ENCODE measurements at places on chromosomes 5 and 9.

GRCh38 chr5:411728-412127 is 31.2 kb upstream of the EXOC3 start:
- no peak for DNase-seq

GRCh38 chr5:28226407-28226806 is 1188.0 kb upstream of the CDH9 start:
- peak; percentile 1 for DNase-seq

DNA sequence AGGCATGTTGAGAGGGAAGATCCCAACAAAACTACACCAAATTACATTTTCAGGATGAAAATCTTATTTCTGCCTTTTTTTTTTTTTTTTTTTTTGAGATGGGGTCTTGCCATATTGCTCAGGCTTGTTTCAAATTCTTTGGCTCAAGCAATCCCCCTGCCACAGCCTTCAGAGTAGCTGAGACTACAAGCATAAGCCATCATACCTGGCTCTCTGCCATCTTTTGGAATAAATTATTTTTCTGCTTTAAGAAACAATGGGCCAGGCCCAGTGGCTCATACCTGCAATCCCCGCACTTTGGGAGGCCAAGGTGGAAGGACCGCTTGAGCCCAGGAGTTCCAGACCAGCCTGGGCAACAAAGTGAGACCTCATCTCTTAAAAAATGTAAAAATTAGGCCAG is 14.3 kb downstream of the AFF4 start:
- no peak for DNase-seq

DNA sequence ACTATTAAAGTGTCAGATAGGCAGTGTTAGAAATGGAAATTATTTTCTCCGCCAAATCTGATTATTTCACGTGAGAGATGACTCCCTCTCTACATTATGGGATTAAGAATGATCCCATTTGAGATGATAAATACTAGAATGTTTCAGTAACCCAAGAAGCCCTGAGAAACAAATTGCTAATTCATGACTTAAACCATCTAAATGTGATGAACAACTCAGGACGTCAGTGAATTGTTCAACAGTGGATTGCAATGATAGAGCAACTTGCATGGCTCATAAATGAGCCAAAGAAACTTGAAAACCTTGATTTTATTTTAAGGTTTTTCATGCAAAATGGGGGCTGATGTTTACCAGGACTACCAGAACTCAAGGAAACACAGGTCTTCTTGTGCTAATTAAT is 350.5 kb upstream of the WWC1 start:
- DNase-seq: peak; percentile 42

- DNase-seq: no peak
These were observed 95.4 kb upstream of the RETREG1 start for GRCh38 chr5:16712178-16712577.

- no peak for DNase-seq
These were observed 219.3 kb downstream of the CEMIP2 start for GRCh38 chr9:71549023-71549422.

DNA sequence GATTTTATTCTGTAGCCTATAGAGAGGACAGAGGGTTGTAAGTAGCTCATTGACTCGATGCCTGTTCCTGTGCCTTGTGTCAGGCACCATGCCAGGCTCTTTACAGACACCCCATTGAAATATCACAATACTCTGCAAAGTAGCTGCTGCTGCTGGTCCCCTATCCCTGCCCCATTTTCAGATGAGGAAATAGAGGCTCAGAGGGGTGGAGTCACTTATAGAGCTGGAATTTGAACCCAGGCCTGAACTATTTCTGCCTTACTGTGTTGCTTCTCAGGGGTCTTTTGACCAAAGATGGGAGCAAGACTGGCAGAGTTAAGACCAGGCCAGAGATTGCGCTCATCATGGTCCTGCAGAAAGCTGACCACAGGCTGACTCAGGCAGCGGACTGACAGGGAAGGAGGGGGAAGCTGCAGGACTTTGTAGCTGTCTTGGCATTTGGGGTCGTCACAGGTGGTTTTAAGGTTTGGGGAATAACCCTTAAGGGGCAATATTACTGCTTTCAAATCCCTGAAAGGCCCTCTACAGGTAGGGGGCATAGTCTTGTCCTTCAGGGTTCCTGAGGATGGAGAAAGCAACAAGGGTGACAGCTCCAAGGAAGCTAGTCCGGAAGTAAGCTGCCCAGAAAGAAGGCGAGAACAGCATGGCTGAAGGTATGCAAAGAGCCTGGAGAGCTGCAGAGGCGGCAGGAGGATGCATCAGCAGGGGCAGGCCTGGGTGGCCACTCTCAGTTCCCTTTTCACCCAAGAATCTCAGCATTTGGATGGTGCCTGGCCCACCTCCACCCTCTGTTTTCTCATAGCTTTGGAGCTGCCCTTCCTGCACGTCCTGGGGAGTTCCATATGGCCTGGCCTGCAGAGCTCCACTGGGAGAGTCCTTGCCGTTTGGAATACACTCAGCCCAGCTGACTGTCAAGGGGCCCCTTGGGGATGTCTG is 18.3 kb upstream of the NDST1 start:
- peak; percentile 70 for DNase-seq

DNA sequence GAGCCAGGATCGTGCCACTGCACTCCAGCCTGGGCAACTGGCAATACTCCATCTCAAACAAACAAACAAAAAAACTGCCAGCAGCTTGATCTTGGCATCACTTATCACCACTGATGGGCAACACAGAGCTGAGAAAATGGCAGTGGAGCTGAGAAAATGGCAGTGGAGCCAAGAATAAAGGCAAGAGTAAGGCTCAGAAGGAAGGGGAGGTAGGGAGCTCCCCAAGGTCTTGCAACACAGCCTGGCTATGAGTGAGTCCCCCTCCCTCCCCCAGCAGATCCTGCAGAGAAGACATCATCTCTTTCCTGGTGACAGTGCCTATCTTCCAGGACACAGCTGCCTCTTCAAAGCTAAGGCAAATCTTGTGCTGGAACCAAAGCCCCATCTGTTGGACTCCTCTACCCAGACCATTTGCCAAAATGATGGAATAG is 70.3 kb downstream of the UGCG start:
- DNase-seq: peak; percentile 81

DNA sequence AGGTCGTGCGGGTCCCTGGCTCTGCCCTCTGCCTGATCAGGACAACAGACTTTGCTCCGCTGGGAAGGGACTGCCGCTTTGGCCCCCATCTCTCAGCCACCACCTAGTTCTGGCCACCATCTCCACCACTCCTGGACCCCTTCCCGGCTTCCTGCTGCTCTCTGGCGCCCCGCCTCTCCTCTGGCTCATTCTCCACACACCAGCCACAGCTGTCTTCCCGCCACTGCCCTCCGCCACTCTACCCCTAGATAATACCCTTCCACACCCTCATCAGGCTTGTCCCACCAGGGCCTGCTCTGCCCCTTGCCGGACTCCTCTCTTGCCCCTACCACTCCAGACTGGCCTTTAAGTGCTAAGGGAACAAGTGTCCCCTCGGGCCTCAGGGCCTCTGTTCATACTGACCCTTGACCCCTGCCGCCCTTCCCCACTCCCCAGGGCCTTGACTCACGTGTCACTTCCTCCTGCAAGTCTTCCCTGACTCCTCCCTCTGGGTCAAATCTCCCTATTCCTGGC is 3.0 kb upstream of the CDX1 start:
- no peak for DNase-seq

- DNase-seq: no peak
These were observed 10.4 kb downstream of the PPP2R2B start for GRCh38 chr5:146867996-146868708.

DNA sequence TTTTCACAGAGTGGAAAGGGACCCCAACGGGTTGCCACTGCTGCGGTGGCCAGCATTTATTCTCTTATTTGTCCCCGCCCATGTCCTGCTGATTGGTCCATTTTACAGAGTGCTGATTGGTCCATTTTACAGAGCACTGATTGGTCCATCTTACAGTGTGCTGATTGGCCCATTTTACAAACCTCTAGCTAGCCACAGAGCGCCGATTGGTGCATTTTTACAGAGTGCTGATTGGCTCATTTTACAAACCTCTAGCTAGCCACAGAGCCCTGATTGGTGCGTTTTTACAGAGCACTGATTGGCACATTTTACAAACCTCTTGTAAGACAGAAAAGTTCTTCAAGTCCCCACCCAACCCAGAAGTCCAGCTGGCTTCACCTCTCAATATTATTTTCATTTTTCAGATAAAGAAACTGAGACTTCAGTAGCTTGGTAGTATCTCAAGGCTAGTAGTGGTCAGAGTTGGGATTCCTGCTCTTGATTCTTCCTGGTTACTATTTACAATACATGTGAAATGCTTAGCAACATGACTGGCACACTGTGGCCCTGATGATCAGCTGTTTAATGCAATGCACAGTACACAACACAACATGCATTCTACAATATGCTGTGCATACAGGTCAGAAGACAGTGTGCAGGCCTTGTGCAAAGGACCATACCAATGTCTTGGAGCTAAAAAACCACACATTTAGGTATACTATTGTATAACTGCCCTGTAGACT is 63.6 kb upstream of the BOD1 start:
- no peak for DNase-seq

GRCh38 chr9:71748280-71748743 is 20.0 kb downstream of the CEMIP2 start:
- DNase-seq: peak; percentile 84

DNA sequence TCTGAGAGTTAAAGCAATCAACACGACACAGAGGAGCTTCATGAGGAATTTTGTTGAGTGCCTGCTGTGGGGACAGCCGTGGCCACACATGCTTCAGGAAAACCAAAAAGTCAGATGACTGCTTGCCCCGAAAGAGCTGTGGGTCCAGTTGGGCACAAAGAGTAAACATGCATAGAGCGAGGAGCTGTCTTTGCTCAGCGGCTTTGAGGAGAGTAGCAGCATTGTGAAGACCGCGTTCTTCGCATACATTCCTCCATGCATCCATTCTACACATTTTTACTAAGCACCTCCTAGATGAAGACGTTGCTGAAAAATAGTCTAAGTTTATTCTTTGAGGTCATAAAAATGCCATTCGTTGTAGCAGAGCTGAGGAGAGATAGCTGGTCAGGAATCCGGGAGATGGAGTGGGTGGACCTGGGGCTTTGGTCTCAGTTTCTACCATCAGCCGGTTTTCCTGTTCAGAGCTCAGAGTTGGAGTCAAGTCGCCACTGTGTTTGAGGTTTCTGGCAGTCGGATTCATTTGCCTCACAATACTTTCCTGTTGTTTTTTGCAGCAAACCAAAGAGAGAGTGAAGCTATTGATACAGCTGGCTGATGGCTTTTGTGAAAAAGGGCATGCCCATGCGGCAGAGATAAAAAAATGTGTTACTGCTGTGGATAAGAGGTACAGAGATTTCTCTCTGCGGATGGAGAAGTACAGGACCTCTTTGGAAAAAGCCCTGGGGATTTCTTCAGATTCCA is 194.5 kb upstream of the OTULINL start:
- DNase-seq: no peak

DNA sequence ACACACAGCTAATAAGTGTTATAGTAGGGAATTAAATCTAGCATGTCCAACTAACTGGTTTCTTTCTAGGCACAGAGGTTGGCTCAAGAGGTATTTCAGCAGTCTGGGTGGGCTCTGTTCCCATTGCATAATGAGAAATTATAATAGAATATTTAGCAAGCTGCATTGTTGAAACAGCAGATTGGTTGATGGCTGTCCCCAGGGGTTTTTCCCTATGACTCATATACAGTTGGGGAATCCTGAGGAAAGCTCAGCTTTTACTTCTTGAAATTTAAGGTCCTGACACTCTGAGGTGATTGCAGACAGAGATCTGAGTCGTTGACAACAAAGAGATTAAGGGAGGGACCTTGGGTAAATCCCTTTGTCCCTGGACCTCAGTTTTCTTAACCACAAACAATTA is 38.3 kb upstream of the TNFSF8 start:
- peak; percentile 73 for DNase-seq

GRCh38 chr9:71741926-71742648 is 26.2 kb downstream of the CEMIP2 start:
- DNase-seq: no peak

DNA sequence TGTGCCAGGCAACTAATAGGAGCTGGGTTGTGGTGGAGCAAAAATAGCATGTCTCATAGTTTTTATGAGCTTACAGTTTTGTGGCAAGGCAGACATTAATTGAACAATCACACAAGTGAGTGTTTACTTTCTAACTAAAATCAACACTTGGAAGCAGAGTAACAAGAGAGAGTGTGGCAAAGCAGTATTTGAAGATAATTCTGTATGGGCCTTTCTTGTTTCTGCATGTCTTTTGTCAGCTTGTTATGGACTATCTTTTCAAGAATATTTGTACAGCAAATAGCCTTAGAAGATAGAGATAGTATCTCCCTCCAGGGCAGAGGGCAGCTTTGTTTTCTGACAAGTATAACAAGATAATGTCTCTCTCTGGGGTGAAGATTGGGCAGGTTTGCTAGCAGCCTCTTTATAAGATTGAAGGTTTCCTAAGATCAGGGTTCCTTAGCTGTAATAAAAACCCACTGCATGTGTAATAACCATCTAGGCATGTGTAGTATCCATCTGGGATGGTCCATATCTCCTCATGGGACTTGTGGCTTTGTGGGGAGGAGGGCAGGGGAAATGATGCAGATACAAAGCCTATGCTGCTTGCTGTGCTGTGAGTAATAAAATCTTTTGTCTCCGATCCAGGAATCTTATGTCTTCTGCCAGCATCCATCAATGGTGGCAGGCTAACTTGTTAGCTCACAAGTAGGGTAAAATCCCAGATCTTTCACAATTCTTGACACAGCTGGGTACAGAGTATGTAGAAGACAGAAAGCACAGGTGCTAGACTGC is 479.9 kb downstream of the KDM4C start:
- DNase-seq: peak; percentile 97
